GM12864 (cell line): ENCODE measurements at places on chromosomes 2 and 18.

DNA sequence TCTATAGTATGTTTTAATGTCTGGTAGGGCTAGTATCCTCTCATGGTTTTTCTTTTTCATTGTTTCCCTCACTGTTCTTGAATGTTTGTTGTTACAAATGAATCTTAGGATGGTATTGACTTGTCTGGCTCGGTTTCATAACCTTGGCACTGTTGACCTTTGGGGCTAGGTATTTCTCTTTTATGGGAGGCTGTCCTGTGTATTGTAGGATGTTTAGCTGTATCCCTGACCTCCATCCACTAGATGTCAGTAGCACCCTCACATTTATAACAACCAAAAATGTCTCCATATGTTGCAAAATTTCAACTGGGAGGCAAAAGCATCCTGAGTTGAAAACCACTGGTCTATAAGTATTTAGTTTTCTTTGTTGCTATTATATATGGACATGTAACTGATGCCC lies 7.0 kb upstream of the AOX1 start:
- no peak for DNase-seq

DNA sequence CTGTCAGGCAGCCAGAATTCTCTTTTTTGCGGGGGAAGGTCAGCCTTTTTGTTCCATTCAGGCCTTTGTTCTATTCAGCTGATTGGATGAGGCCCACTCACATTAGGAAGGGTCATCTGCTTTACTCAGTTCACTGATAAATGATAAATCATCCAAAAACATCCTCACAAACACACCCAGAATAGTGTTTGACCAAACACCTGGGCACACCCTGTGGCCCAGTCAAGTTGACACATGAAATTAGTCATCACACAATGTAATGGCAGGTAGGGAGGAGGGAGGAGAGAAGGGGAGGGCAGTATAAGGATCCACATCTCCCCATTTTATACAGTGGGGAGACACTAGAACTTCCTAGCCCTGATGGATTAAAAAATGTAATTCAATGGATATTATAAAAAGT lies 8.3 kb upstream of the RMC1 start:
- DNase-seq, result no peak

DNA sequence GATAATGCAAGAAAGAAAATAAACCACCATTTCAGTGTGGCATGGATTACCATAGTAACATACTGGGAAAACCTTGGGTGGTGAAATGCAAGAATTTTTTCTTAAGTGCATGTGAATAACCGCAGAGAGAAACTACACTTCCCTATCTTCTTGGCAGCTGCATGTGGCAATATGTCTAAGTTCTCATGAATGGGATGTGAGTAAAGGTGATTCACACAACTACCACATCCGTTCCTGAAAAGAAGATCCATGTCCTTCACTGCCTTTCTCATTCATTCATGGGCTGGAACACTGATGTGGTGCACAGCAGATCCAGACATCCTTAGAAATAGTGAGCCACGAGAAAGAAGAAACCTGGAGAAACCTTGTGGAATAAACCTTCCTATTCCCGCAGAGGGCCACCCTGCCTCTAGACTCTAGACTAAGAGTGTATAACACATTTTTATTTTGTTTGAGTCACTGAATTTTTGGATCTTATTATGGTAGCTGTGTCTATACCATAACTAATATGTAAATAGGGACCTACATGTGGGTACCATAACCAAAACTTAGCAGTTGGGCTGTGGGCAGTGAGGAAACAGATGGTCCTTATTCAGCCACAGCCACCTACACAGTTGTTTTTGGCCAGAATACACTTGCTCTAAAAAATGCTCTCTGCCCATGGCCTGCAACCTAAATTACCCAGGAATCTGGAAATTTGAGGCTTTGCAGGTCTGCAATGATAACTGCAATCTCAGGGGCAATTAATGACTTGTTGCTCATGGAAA lies 573.3 kb downstream of the LRP1B start:
- no peak for DNase-seq

- DNase-seq, result no peak
Observed at GRCh38 chr2:9380702-9381628, 42.4 kb downstream of the ITGB1BP1 start.

GRCh38 chr2:19127616-19128015 lies 230.8 kb downstream of the OSR1 start:
- DNase-seq, result no peak

DNA sequence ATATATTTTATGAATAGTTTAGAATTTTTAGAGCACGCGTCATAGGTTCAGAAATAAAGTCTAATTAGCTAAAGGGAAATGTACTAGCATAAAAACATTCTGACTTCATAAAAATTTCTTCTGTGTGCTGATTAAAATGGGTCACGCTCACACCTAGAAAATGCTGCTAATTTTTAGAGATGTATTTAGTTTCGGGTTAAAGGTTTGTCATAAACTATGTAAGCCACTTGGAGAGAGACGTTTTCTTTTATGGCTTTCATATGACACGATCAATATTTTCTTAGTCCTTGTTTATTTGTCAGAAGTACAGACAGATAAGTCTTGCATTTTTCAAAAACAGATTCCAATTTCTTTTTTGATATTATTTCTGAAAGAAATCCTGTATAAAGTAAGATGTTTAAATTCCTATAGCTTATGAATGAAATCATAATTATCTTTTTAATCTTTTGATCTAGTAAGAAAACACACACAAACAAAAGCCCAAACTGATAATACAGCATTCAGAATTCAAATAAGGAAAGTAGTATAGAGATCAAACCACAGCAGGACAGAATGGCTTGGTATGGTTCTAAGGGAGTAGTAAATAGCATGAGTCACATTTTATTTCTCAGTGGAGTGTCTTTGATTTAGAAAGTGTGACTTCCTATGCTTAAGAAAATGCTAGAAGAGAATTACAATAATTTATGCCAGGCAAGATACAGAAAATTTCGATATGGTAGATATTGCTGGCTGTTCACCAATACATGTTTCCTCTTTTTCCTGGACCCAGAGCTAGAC lies 236.6 kb downstream of the GPD2 start:
- DNase-seq, result no peak

- peak; percentile 59 for DNase-seq
Observed at GRCh38 chr18:51151568-51152511, 45.6 kb downstream of the MEX3C start.

- DNase-seq, result no peak
Observed at GRCh38 chr2:231612109-231612455, 19.4 kb downstream of the TEX44 start.

- DNase-seq, result no peak
Observed at GRCh38 chr2:52335727-52336126, 1303.8 kb upstream of the NRXN1 start.

- no peak for DNase-seq
Observed at GRCh38 chr18:9539283-9539682, 64.0 kb downstream of the RALBP1 start.

DNA sequence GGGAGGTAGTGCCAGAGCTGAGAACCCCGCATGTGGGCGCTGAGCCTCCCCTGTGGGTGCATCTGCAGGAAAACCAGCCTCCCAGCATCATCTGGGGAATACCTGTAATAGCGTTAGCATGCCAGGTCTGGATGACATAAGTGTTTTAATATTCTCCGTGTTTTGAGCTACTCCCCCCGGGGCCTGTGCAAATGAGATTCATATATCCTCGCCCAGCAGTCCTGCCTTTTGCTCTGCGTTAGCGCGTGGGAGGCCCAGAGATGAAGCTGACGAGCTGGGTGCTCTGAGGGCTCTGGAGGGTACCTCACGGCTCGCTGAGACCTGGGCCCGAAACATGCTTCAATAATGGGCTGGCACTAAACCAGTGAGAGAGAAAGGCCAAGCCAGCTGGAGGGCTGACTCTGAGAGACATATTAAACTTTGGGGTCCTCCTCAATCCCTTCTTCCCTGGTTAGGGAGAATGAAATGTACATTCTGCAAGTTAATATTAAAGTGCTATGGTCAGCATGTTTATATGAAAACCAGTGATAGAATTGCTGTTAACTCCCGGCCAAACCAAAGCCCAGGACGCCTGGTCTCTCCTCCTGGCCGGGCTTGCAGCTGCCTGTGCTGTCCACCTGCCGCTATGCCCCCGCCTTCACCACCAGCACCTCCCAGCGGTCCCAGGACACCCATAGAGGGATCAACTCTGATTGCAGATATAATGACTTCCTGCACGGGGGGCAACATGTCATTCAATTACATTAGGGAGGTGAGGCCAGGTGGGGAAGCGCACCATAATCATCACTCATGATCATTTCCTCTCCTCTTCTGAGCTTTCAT lies 77.0 kb downstream of the EDAR start:
- no peak for DNase-seq

DNA sequence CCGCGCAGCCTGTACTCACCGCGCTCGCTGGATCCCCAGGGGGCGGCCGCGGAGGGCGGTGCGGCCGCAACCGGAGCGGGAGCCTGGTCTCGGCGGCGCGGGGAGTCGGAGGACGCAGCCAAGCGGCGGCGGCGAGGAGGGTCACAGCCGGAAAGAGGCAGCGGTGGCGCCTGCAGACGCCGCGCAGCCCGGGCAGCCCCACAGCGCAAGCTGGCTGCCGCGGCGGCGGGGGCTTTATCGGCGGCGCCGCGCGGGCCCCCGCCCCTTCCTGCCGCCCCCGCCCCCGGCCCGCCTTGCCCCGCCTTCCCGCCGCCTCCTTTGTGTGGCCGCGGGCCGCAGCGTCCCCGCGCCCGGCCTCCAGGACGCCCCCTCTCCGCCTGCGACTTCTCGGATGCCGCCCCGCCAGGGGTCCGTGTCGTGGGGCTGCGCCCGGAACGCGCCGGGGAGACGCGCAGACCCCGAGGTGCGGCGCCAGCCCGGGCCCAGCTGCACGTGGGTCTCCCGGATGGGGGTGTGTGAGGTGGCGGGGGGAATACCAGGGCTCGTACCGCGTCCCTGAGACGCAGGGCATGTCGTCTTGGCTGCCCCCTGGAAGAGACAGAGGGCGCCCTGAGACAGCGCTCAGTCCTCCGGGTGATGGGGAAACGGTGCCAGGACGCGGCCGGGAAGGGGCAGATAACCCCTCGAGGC lies at the start of gene SERPINE2:
Gene SERPINE2, minus strand, starts transcription at position 207 of the 690 bp plus-strand sequence. CDS start 37,386 bp downstream, outside the sequence.
- no peak for DNase-seq

DNA sequence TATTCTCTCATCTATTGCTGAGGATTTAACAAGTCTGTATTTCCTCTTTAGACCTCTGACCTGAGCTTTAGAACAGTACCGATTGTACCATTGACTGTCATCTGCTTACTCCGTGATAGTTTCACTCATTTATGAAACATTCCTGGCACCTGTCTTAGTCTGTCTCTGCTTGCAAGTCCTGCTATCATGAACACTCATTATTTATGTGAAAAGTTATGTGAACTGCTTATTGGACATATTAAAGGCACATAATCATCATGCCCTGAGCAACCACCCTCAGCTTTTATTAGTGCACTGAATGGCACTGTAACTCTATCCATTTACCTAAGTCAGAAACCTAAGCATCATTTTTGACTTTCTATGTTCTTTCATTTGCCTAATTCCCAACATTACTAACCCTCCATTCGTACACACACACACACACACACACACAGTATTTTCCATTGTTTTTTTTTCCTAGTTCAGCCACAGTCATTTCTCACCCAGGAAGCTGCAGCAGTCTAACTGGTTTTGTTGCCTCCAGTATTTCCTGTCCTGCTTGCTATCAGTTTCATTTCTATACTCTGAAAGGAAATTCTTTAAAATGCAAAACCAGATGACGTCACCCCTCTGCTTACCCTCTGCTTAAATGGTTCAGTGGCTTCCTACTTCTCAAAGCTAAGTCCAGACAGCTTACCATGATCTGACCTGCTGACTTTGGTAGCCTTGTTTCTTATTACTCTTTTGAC lies 146.1 kb downstream of the HAUS1 start:
- DNase-seq, result peak; percentile 93

GRCh38 chr2:18949871-18950270 lies 360.5 kb upstream of the NT5C1B start:
- DNase-seq, result no peak

- no peak for DNase-seq
Observed at GRCh38 chr2:46471-47345, at the start of gene FAM110C. Gene FAM110C, minus strand, starts transcription at chr2:46505. Its CDS starts 120 bp downstream, at chr2:46385.

DNA sequence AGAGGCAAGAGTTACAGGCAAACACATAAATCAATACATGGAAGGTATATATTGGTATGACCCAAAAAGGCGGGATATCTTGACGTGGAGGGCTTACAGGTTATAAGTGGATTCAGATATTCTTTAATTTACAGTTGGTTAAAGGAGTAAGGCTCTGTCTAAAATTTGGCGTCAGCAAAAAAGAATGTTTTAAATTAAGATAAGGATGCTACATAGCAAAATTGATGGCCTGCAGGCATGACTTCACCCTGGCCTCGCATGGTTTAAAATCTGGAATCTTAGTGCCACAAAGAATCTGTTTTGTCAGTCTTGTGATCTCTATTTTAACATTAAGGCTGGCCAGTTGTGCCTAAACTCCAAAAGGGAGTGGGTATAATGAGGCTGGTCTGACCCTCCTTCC lies 58.4 kb upstream of the REL start:
- no peak for DNase-seq

DNA sequence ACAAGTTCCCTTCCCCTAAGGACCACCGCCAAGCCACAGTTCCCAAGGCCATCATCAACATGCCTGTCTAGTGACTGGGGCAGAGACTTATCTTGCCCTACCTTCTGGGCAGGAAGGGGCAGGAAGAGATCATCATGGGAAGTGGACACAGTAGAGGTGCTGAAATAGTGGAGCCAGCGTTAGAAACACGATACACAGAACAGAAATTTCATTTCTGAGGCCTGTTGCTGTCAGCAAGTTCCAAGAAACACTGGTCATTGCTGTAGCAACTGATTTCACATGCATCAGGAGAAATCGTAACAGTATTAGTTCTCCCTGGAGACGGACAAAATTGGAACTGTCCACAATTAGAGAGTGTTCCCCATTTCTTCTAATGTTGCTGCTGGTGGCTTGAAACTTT lies 83.0 kb downstream of the COLEC12 start:
- no peak for DNase-seq

DNA sequence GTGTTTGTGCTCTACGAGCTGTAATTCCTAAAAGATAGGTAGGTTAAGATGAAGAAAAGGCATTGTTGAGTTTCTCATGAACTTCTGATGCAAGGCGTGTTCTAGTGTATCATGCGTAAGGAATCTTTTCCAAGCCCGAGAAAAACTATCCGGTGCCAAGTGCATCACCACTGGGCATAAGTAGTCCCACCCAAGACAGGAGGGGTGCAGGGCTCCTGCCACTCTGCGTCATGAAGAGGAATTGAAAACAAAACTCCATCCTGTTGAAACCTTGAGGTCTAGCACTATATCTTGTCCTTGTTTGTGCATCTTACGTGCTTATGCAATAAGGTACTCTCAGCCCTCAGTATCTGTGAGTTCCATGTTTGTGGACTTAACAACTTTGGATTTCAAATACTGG lies 45.7 kb downstream of the RAB31 start:
- DNase-seq, result no peak

DNA sequence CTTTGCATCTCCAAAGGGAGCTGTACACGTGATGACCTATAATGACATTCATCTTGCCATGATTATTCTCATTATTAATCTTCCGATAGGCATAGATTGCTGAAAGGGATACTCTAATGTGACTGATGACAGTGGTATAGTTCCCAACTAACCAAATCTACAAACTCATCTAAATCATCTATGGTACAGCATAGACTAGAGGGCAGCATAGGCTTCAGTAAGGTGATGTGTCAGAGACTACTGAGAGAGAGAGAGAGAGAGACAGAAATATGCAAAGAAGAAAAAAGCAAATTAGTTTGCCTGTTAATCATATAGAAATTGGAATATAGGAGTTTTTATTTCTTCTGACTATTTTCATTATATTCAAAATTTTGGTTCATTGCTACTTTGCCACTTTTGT lies 89.3 kb downstream of the CSRNP3 start:
- no peak for DNase-seq

- peak; percentile 82 for DNase-seq
Observed at GRCh38 chr2:28751252-28751955, at the start of gene PPP1CB. Gene PPP1CB, plus strand, starts transcription at chr2:28751830. Its CDS starts 295 bp downstream, at chr2:28752125.

GRCh38 chr2:98569197-98569793 lies 39.0 kb downstream of the COA5 start:
- no peak for DNase-seq

GRCh38 chr2:197238043-197238365 lies 72.6 kb downstream of the ANKRD44 start:
- no peak for DNase-seq
